ENCODE measurements at places on chromosomes 7 and 10.

DNA sequence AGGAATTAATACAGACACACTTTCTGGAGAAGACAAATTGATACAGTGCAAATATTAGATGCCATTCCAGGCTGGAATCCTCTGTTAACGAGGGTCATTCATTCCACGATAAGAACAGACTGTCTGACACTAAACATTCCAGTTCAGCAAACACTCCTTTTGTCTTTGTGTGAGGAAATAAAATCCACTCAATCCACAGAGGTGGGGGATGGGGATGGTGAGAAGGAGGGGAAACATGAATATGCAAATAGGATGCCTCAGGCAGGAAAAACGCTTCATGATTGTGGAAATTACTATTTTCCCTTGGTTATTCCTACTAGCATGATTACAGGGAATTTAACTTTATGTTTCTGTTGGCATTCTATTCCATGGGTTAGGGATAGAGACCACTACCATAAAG, 196.9 kb upstream of the CDCA7L start:
- DNase-seq = no peak

DNA sequence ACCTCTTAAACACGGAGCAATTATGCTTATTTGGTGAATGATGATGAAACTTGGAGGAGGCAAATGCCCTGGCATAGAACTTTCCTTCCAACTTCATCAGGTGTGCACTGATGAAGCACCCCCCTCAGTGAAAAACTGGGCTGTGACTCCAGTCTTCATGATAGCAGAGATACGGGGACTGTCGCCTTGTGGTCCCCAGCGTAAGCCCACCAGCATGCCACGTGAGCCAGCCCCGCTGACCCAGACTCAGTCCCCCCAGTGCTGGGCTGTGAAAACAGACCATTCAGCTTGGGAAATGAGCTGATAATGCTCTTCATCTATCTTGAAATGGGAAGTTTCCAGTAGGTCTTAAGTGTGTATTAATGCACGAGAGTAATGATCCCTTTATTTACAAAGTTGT, 177.0 kb downstream of the SNX10 start:
- no peak for DNase-seq

GRCh38 chr7:26508481-26508880, 216.8 kb downstream of the SNX10 start:
- no peak for DNase-seq

- no peak for DNase-seq
These were observed 66.7 kb upstream of the ZNF32 start for GRCh38 chr10:43715334-43715733.

DNA sequence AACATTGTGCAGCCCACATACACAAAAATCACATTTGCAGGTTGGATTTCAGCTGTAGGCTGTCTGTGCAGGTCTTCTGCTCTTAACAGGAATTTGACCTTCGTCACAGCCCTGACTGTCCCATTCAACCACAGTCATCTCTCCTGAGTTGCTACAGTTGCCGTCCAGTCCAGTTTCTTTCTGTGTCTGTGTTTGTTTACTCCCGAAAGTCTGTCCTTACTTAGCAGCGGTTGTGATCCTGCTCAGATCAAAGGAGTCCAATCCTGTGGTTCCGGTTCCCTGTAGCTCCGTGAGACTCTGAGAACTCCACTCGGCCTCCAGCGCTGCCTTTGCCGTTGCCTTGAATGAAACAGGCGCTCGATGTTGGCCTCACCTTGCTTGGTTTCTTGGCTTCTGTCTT, 111.6 kb upstream of the GATA3 start:
- DNase-seq = no peak

DNA sequence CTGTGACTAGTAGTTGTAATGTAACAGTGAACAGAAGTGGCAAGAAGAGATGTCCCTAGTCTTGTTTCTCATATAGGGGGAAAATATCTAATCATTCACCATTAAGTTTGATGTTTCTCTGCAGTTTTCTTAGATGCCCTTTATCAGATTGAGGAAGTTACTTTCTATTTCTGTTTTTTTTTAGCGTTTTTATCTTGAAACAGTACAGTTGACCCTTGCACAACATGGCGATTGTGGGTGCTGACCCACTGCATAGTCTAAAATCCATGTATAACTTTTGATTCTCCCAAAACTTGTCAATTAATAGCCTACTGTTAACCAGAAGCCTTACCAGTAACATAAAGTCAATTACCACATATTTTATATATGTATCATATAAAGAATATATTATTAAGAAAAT, 192.0 kb downstream of the ADK start:
- DNase-seq = no peak

GRCh38 chr10:46052057-46052790, 6.2 kb upstream of the MSMB start:
- DNase-seq = no peak

GRCh38 chr10:72020914-72021809, 57.0 kb downstream of the CHST3 start:
- DNase-seq = no peak

- no peak for DNase-seq
These were observed 215.6 kb downstream of the DOCK4 start for GRCh38 chr7:111990643-111991042.

GRCh38 chr7:66202441-66202840, 2.7 kb upstream of the TPST1 start:
- no peak for DNase-seq

DNA sequence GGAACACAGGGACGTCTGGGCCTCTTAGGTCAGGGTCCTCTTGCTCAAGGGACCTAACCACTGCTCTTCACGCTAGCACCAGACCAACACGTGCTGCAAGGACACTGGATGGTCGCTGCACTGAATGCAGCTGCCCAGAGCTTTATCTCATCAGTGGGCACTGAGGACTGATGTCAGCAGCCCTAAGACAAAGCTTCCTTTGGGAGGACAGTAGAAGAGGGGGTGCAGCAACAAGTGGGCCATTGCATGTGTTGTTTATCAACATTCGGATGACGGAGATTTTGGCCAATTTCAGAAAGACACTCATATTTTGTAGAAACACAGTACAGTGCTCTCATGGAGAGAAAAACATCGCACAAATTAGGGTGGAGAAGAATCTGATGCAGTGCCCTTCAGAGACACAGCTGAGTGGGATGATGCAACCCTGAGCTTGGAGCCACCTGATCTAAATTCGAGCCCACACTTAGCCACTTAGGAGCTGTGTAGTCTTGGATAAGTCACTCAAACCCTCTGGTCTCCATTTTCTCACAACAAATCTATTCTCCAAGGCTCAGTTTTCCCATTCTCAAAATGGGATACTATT, 1.7 kb downstream of the OPALIN start:
- DNase-seq = no peak

- DNase-seq = no peak
These were observed 1192.1 kb upstream of the CELF2 start for GRCh38 chr10:9825491-9826018.

GRCh38 chr10:1264001-1264400, 207.8 kb downstream of the WDR37 start:
- no peak for DNase-seq

DNA sequence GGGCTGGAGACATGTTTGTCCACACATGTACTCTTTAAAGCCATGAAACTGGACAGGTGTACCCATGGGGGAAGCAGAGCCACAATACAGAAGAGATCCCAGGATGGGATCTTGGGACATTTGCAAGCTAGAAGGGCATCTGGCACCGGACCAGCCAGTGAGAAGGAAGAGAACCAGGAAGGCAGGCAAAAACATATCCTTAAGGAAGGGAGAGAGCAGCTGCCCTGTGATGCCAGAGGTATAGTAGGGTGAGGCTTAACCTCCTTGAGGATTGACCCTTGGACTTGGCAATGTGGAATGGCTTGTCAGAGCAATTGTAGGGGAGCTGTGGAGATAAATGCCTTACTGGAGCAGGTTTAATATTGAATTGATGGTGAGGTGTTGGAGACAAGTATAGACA, 17.9 kb upstream of the SUV39H2 start:
- no peak for DNase-seq

- no peak for DNase-seq
These were observed 100.9 kb downstream of the XRCC2 start for GRCh38 chr7:152574892-152575548.

DNA sequence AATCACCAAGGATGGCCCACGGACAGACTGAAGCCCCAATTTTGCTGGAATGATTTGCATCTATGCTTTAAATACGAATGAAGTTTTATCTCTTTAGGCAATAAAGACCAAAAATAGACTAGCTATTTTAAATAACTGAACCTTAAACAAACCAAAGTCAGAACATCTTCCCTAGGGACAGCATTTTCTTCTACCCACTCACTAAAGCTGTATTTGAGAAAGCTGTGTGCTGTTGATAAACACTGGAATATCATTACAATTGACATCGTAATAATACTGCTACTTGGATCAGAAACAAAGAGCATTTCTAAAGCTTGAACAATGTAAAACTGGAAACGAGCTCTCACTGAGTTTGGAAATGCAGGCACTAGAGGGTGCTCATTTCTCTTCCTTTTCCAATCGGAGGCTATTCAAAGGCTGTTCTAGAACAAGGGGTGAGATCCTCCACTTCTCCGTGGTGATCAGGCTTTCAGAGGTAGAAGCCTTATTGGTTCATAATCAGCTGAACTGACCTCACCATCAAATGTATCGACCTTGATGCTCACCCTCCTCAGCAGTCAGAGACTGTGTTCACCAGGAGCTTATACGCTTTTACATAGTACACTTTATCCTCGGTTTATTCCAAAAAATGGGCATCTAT, 225.3 kb upstream of the PRSS1 start:
- DNase-seq = no peak

DNA sequence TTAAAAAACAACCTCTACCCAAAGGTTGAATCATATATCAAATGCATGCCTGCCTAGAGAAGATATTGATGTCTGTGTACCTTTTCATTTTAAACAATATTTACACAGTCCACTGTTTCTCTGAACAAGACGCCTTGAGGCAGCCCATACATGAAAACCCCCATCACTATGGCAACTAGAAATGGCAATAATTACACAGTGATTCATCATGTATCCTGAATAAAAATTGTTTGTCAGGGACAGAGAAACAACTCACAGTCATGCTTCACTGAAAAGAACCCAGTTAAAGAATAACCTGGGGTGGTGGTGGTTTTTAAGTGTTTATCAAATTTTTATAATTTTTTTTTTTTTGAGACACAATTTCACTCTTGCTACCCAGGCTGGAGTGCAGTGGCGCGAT, 19.7 kb downstream of the DNAJC12 start:
- DNase-seq = no peak

DNA sequence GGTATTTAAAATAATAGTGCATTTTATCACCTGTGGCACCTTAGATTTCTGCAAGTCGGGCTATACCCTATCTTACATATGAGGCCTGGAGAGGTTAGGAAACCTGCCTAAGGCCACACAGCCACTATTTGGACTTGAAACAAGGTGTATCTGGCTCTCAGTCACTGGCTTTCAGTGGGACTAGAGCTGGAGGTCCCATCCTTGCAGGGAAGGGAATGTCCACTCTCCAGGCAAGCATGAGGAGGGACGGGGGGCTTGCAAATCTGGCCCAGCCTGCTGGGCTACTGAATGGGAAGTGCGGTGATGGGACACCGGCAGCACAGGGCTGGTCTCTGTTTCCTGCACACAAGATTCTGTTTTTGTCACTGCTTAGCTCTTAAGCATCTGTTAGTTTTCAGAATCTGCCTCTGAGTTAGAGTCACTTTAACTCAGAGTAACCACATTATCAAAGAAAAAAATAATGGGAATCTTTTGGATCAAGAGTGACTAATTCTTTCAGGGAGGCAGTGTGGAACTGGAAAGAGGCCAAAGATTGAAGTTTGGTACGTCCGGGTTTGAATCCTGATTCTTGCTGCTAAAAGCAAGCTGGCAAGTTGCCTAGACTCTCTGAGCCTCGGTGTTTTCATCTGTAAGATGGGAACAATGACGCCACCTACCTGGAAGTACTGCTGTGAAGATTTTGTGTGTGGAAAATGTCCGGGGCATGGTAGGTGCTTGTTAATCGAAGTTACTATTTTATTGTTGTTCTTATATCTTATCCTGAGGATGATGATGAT, 33.8 kb upstream of the HABP2 start:
- no peak for DNase-seq

DNA sequence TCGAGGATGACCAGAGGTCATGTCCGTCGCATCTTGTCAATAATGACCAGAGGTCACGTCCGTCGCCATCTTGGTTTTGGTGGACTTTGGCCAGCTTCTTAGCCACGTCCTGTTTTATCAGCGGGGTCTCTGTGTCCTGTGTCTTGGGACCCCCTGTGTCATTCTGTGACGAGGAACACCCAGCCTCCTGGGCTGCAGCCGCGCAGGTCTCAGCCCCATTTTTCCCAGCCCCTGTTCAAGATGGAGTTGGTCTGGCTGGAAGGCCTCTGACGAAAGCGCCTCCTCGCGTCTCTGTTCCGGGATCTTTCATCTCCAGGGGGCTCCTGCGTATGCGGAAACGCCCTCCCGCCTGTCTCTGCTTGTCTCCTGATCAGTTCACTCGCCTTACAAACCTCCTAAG, 134.2 kb downstream of the ELFN1 start:
- DNase-seq = no peak

GRCh38 chr7:116576350-116577319, 51.8 kb downstream of the CAV1 start:
- DNase-seq = no peak

DNA sequence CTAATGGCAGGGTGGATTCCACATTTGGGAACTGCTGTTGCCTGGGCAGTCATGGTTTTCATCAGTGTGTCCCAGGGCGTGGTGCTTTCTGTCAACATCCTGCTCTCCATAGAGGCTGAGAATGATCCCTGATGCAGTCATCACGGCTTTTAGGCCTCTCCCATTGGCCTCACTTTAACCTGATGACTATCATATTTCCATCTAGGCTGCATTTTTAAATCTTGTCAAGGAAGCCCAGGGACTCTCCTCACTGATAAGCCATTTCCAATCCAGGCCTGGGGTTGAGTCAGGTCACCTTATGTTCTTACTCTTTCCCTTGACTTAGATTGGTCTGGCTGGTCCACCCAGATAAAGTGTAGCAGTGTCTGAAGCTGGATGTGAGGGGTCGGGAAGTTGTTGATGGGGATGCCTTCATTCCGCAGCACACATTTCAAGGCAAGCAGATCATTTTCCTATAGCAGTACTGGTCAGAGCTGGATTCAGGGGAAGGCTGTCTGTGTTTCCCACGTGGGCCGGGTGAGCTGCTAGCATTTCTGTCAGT, 177.0 kb downstream of the AUTS2 start:
- DNase-seq = no peak

DNA sequence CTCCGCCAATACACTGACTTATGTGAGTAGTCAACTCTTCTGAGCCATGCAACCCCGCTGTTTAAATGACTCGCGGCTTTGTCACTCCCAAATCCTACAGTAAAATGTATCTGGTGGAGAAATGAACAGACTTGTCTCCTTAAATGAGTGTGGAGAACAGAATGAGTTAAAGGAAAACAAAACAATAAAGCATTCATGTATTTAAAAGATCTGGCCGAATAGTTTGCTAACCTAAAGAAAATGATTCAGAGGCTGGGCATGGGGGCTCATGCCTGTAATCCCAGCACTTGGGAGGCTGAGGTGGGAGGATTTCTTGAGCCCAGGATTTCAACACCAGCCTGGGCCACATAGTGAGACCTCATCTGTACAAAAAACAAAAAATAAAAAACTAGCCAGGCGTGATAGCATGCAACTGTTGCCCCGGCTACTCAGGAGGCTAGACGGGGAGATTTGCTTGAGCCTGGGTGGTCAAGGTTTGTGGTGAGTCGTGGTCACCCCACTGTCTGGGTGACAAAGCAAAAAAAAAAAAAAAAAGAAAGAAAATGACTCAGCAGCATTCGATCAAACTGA, 86.5 kb upstream of the PFKP start:
- no peak for DNase-seq
